ENCODE measurements at places on chromosomes 12 and 14.

GRCh38 chr12:25960143-25960542 lies 1.7 kb downstream of the RASSF8 start:
- DNase-seq = no peak

DNA sequence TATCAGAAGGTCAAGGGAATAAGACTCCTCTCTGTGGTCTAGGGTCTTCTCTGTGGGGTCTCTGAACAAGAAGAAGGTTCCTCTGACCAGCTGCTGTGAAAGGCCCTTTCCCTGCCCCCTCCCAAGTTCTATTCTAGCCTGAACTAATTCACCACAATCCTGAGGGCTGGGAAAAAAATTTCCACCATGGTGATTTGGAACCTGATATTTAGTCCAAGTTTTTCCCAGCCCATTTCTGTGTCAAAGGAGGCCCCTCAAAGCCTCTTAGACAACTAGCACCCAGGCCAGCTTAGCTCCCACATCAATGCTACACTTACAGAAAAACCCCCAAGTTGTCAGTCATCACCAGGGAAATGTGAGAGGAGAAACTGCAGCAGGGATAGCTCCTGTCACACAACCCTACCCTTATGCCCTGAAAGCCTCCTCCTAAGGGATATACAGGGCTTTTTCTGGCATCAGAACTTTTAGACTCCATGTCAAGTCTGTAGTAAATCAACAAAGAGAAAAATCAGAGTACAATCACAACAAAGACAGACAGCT lies 4.5 kb downstream of the FMNL3 start:
- no peak for DNase-seq

GRCh38 chr12:19288603-19289244 lies 150.6 kb upstream of the AEBP2 start:
- no peak for DNase-seq

- no peak for DNase-seq
These were observed 259.3 kb downstream of the PPFIA2 start for GRCh38 chr12:81499809-81500208.

GRCh38 chr14:103886304-103887169 lies 39.2 kb upstream of the PPP1R13B start:
- DNase-seq = no peak

DNA sequence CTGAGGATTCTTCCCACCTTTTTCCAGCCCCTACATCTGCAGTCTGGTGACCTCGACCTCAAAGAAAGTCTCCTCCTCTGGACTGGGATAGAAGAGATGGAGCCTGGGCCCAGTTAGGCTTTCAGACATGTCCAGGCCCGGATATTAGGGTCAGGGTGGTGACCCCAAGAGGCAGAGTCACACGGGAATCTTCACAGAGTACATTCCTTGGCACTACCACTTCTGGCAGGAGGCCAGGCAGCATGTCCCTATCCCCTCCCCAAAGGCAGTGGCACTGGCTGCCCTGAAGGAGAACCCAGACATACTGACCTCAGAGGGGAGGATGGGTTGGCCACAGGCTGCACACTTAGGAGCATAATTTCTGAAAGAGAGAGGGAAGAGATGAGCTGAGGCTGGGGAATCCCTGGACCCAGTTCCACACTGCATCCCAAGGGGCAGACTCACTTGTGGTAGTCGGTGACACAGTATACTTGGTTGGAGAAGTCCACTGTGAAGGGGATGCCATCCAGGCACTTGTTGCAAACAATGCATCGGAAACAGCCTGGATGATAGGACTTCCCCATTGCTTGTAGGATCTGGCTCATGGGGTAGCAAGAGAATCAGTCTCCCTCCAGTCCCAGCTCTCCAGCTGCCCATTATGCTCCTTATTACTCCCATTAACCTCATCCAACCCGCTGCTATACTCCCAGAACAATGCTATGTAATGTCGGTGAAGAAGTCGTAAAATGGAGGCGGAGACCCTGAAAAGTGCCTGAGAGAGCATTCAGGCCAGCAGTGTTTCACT lies 7.6 kb downstream of the AJUBA start:
- no peak for DNase-seq

DNA sequence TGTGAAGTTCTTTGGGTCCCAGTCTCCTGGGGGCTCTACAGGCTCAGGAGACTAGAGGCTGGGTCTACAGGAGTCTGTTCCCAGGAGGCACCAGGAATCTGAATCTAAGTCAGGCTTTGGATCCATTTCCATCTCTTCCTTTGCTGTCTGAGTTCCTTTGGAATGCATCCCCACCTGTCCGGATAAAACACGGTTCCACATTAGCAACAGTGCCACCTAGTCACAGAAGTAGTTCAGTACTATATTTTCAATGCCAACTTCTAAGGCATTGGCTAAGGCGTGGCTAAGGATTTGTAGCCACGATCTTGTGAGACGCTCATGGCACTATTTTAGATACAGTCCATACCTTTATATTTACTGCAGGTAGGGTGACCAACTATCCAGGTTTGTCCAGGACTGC lies 15.1 kb downstream of the ZC2HC1C start:
- no peak for DNase-seq

- DNase-seq = no peak
These were observed 48.6 kb upstream of the GTF2A1 start for GRCh38 chr14:81269100-81269978.

GRCh38 chr12:109680264-109681005 lies 33.2 kb upstream of the FAM222A start:
- DNase-seq = no peak

DNA sequence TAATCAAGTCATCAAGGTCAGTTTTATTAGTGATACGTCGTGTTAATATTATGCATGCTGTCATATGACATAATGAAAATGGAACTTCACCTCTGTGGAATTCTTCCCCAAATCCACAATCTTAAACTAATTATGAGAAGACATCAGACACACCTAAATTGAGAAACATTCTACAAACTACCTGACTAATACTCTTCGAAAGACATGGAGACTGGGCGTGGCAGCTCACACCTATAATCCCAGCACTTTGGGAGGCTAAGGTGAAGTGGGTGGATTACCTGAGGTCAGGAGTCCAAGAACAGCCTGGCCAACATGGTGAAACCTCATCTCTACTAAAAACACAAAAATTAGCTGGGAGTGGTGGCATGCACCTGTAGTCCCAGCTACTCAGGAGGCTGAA lies 33.3 kb upstream of the KRAS start:
- DNase-seq = no peak

Measured in vagina (tissue), 2 donors.